ENCODE measurements at places on chromosomes 6 and 20. TPM values are rescaled to one million over a fixed set of nuclear protein-coding genes. Genes with fewer than 3 reads are reported as not detected.

HLA-DOA gene
- not detected for total RNA-seq

PNRC1 gene
- total RNA-seq: 34.0 TPM

PRPH2 gene
- total RNA-seq: not detected

ME1 gene
- total RNA-seq: 40.5 TPM

CAGE1 gene
- total RNA-seq: not detected

PGC gene
- total RNA-seq: not detected

STMN3 gene
- 7.7 TPM for total RNA-seq

RSPH9 gene
- 0.34 TPM for total RNA-seq

B3GALT4 gene
- 0.56 TPM for total RNA-seq

SEL1L2 gene
- not detected for total RNA-seq

SNAI1 gene
- 12.0 TPM for total RNA-seq

All from A549 treated with Mapracorat at 1 μM for 4 hours (cell line).